ENCODE measurements at places on chromosomes 11 and 22.

DNA sequence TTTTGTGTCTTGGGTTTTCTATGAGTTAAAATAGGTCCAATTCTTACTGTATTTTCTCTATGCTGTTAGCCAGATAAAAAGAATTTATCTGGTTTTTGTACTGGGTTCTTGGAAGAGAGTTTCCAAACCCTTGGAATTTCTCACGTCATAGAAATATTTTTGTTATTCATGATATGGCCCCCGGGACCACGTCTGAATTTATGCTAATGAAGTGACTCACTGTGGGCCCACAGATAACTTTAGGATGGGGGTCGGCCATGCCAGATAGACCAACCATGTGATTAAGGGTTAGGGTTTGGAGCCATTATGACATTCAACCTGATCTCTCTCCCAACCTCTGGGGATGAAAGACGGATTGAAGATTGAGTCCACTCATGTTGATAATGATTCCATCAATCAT lies 35.6 kb upstream of the DDI1 start:
- no peak for DNase-seq

- no peak for DNase-seq
Measured at GRCh38 chr11:44235765-44236201, 74.2 kb downstream of the ALX4 start.

- no peak for DNase-seq
Measured at GRCh38 chr11:113960702-113961330, 14.1 kb upstream of the HTR3A start.

GRCh38 chr11:110362971-110363509 lies 66.6 kb upstream of the RDX start:
- no peak for DNase-seq

- DNase-seq, result no peak
Measured at GRCh38 chr11:40294349-40294735, 1165.1 kb downstream of the LRRC4C start.

DNA sequence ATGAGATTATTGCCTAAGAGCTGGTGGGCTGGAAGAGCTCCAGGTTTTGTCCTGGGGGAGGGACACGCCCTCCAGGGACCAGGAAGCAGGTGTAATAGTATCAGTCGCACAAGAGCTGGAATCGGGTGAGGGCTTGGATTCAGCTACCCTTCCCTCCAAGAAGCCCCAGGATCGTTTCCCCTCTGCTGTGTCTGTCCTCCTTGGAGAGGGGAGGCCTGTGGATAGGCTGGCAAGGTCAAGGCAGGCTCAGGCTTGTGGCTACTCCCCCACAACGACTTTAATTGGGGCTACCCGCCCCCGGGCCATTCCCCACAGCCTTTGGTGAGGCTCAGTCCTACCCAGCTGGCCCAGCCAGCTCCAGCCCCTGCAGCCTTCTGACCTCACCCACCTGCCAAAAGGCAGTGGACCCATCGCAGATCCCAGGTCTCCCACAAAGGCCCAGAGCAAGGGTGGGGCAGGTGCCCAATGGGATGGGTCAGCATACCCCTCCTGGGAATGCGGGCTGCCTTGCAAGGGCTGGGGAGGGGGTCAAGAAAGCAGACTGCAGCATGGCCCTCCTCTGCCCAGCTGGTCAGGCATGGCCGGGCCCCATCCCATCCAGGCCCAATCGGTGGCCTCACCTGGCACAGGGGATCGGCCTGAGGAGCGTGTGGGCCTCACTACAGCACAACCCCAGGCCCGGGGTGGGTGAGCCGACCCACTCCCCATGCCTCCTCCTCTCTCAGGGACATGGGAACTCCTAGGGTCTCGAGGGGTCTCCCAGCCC lies 1.0 kb downstream of the CTSD start:
- no peak for DNase-seq

- DNase-seq, result no peak
Measured at GRCh38 chr11:85828640-85828978, 17.7 kb upstream of the SYTL2 start.

GRCh38 chr11:2194877-2195755 lies 23.5 kb upstream of the TH start:
- DNase-seq, result no peak

Data from esophagus squamous epithelium (tissue), 5 donors.